ENCODE measurements at places on chromosomes 13 and 19. TPM values are rescaled to one million over a fixed set of nuclear protein-coding genes. Genes with fewer than 3 reads are reported as not detected.
A peak's percentile ranks its signal among the peaks of the same experiment; 100 is the strongest.

- H3K4me1 ChIP-seq = no peaks in the 10 kb centered on the region
- H3K27me3 ChIP-seq = peaks cover 7% of the 10 kb centered on the region
- H3K36me3 ChIP-seq = peaks cover 3% of the 10 kb centered on the region
- no peak for DNase-seq
- no peak overlapping the region for H3K27ac ChIP-seq
- H3K4me3 ChIP-seq = peak overlapping the region; percentile 69
Observed at GRCh38 chr19:2579678-2580280, 103.9 kb downstream of the GADD45B start.

MEF2B gene
- total RNA-seq = 6.4 TPM

- H3K4me1 ChIP-seq = peaks cover 73% of the 10 kb centered on the region
- DNase-seq = no peak
- no peaks in the 10 kb centered on the region for H3K27me3 ChIP-seq
Observed at GRCh38 chr13:44275381-44275780, 98.2 kb upstream of the SERP2 start.

CATSPERD gene
- not detected for total RNA-seq

DNA sequence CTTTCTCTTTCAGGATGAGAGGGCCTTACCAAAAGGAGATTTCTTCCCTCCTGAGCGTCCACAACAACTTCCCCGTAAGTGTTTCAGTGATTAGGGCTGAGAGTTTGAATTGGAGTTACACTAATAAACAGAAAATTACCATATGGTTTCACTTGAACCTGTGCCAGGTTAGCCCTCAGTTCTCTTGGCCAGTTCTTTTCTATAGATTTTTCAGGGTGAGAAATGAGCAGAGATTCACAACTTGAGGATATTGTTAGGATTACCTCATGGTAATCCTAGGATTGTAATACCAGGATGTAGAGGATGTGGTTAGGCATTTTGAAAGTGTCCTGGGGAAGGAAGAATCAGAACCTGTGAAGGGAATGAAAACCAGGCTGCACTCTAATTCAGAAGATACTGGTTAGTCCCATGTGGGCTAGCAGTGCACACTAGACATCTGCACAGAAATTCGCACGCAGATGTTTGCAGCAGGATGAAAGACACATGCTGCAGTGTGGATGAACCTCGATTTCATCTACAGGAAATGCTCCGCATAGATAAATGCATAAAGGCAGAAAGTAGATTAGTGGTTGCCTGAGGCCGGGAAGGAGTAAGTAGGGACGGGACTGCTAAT, 24.1 kb downstream of the HNRNPM start:
- no peaks in the 10 kb centered on the region for H3K27me3 ChIP-seq
- DNase-seq = no peak
- H3K4me1 ChIP-seq = peaks cover 24% of the 10 kb centered on the region
- peak overlapping the region; percentile 18 for H3K27ac ChIP-seq
- peaks cover 18% of the 10 kb centered on the region for H3K36me3 ChIP-seq

GRCh38 chr13:25608181-25608580, 236.4 kb downstream of the ATP8A2 start:
- H3K27me3 ChIP-seq = peaks cover 20% of the 10 kb centered on the region
